RPMI7951 (cell line): ENCODE measurements at places on chromosomes 16 and 17. TPM values are rescaled to one million over a fixed set of nuclear protein-coding genes. Genes with fewer than 3 reads are reported as not detected.

GRCh38 chr17:50484386-50485155 is 5.9 kb downstream of the RSAD1 start:
- no peak for DNase-seq

- DNase-seq: no peak
These were observed 417.9 kb upstream of the C16orf82 start for GRCh38 chr16:26648851-26649250.

Gene LPO
- total RNA-seq: not detected in 2 replicates

- DNase-seq: no peak
These were observed 124.2 kb upstream of the N4BP1 start for GRCh38 chr16:48734220-48734619.

DNA sequence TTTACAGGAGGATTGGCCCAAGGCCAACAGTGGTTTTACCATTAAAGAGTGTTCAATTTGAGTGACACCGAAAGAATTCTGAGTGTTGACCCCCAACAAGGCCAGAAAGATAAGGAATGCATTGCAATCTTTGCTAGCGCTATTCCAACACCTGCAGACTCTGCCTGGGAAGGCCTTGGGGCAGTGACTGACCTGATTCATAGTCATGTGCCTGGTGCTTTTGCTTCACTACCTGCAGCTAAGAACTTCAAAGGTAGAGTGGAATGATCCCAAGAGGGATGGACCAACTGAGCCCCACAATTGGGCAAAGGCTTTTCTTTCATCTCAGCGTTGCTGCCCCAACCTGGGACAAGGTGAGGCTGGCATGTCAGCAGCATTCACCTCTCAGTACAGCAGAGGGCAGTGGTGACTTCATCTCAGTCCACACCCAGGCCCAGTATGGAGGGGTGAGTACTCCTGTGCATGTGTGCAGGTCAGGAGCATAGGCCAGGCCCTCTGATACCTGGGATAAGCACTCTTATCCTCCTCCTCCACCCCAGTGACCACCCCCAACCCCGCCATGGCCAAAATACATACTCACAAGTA is 149.6 kb upstream of the GNAO1 start:
- peak; percentile 31 for DNase-seq

GRCh38 chr17:44905006-44906000 is 6.1 kb upstream of the EFTUD2 start:
- no peak for DNase-seq

Gene TMEM92
- total RNA-seq: 0.29 TPM in 1 of 2 replicates, not detected in the other

DNA sequence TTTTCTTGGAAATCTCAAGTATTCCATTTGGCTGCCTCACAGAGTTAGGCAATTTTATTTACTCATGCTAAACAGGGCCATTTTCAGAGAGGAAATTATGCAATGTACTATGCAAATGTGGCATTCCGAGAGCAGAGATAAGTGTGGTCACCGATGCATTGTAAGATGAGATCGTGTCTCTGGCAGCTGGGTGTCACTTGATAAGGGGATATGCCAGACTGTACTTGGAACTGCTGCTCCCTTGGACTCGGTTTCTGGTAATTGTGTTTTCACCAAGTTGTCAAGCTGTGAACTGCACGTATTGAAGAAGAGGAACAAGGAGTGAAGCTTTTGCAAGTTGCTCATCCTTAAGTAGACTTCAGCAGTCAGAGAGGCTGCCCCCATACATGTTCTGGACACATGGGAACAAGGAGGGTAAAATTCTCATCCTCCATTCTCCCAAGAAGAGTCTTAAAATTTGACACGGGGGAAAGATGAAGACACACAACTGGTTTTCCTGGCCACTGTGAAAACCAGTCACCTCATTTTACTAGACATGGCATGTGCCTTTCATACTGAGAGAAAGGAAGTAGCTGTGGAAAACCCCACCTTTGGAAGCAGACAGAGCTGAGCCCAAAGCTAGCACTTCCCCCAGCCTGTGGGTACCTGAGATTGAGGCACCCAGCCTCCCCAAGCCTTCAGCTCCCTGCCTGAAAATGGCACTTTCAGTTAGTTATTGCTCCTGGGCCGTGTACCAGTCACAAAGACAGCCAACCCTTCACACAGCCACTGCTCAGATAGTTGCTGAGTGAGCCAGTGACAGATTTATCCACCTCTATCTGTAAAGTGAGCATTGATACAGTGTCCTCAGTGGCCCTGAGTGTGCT is 150.7 kb downstream of the SOCS1 start:
- peak; percentile 95 for DNase-seq

GRCh38 chr16:11245988-11246387 is 10.0 kb downstream of the SOCS1 start:
- DNase-seq: peak; percentile 28

DNA sequence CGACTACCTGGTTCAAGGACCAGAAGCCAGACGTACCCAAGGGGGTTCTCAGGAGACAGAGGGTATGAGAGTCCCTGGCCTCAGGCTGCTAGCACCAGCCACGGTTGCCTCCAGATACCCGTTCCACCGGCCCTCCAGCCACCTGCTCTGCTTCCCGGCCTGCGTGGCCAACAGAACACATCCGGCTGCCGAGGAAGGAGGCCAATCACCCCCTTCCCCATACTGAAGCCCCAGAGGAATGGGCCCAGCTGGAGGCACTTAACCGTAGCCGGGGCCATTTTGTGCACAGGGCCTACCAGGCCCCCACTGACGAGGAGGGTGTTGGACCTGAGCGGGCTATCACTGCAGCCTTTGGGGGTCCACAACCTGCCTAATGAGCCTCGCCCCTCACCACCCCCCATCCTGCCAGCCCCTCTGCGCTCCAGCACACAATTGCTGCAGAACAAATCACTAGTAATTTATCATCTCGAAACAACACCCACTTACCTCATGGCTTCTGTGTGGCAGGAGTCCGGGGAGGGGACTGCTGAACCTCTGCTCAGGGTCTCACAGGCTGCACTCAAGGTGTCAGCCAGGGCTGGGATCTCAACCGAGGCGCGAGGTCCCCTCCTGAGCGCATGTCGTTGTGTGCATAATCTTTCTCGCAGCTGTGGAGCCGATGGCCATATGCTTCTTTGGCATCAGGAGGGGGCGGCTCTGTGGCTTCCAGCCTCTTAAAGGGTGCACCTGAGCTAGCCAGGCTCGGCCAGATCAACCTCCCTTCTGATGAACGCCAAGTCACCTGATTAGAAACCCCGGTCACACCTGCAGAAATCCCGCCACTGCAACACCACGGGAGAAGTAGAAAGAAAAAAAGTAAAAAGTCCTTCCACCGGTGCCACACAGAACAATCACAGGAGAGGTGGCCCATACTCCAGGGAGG is 10.1 kb upstream of the KREMEN2 start:
- DNase-seq: no peak

DNA sequence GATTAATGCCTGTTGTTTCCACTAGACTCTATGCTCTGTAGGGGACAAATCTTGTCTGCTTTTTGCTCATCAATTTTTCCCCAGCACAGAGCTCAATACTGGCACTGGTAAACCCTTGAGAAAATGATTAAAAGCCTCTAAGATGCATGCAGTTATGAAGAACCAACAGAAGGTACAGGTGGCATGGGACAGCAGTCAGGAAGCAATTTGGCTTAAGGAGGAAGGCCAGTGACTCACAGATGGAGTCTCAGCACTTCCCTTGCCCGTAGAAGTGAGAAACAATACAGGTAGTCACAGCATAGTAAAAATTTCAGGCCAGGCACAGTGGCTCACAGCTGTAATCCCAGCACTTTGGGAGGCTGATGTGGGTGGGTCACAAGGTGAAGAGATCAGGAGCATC is 504.7 kb upstream of the RBFOX1 start:
- DNase-seq: no peak

DNA sequence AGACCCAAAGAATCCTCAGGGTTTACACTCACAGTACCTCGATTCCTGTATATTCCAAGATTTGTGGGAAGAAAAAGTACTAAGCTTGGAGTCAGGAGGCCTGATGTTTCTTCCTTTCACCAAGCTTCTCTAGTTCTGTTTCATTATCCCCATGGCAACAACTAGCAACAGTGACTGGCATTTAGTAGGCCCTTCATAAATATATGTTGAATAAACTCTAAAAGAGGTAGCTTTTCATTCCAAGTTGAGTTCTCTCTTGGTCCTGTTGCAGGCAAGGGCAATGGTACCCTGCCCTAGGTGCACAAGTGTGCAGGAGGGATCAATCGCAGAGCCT is 527 bp upstream of the UBE2Z start:
- peak; percentile 51 for DNase-seq

DNA sequence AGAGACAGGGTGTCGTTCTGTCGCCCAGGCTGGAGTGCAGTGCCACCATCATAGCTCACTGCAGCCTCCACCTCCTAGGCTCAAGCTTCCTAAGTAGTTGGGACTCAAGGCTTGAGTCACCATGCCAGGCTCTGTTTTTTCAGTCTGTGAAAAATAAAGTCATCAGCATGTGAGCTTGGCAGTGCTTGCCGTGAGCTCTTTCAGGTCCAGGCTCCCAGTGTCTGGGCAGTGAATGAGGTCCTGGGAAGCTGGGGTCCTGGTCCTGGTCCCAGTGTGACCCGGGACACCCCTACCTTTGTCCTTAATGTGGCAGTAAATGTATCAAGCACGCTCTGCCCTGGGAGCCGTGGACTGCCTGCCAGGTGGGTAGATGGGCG is 22.9 kb upstream of the RPL13 start:
- no peak for DNase-seq

- DNase-seq: peak; percentile 4
These were observed 565 bp downstream of the DDX52 start for GRCh38 chr17:37642681-37643080.

DNA sequence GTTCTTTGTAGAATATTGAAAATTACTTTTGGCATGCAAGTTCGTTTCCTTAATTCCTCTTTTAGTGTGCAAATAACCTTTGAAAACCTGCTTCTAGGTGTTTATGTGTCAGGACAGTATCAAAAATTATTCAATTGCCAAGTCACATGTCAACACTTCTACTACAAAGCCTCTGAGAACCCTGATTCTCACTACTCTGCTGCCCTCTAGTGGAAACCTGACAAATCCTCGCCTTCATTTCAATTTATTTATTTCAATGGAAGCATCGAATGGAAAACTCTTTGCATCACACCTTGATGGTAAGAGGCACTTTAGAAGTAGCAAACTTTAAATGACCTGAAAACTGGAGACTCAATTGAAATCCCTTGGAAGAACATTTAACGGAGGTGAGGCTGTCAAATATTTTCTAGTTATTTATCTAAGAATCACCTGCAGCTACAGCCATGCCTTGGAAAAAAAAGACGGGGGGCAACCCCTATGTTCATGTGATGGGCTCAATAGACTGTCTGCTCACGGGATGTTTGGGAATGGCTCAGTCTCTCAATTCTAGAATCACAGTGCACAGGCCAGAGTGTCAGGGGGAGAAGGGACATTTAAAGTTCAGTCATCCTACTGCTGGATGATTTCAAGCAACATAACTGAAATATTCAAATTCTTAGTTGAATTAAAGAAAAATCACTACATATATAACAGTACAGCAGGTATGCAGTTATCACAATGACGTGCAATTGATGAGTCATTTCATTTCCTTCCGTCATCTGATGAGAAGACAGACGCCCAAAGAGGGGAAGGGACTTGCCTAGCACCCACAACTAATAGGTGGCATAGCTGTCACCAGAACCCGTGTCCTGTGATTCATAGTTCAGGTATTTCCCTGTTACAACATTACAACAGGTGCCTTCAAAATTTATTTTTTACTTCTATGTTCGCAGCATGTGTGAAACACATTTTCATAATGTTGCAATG is 563.9 kb downstream of the TOX3 start:
- DNase-seq: peak; percentile 63

DNA sequence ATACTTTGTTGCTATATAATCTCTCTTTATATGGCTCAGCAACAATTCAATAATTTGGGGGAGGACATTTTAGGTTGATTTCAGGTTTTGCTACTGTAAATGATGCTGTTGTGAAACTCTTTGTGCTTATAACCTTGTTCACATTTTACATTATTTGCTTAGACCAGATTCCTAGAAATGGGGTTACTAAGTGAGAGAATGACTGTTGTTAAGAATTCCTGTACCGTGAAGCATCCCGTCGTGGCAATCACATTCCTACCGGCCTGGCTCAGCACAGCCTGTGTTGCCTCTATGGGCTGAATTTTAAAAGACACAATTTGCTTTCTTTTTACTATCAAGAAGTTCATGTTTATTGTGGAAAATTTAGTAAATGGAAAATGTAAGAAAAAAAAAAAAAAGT is 31.4 kb downstream of the B9D1 start:
- no peak for DNase-seq

- DNase-seq: no peak
These were observed at the start of gene ATP2A1 for GRCh38 chr16:28878083-28878926. Gene ATP2A1 (plus strand): TSS chr16:28878488. CDS start chr16:28878672, 184 bp downstream.

DNA sequence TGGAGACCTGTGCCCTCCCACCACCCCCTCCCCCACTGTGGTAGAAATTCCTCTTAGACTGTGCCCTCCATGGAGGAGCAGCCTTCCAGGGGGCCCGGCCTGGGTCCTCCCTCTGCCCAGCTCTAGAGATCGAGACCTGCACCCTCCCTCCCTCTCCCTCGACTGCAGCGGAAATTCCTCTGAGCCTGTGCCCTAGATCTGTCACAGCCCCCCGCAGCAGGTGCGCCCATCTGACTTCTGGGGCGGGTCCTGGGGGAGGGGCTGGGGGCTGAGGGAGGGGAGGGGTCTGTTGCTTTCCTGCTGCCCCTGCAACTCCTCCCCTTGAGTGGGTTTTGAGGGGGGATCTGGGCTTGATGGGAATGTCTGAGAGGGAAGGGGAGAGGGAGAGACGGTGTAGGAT is 177.8 kb upstream of the GSE1 start:
- no peak for DNase-seq
